AG04449 (cell line): ENCODE measurements at places on chromosomes 3 and 15.

- DNase-seq = no peak
Observed at GRCh38 chr15:84702961-84703482, 12.9 kb downstream of the SEC11A start.

GRCh38 chr3:121703973-121704372, 43.3 kb upstream of the HCLS1 start:
- no peak for DNase-seq

GRCh38 chr3:146024260-146024659, 136.7 kb downstream of the PLOD2 start:
- DNase-seq = no peak

DNA sequence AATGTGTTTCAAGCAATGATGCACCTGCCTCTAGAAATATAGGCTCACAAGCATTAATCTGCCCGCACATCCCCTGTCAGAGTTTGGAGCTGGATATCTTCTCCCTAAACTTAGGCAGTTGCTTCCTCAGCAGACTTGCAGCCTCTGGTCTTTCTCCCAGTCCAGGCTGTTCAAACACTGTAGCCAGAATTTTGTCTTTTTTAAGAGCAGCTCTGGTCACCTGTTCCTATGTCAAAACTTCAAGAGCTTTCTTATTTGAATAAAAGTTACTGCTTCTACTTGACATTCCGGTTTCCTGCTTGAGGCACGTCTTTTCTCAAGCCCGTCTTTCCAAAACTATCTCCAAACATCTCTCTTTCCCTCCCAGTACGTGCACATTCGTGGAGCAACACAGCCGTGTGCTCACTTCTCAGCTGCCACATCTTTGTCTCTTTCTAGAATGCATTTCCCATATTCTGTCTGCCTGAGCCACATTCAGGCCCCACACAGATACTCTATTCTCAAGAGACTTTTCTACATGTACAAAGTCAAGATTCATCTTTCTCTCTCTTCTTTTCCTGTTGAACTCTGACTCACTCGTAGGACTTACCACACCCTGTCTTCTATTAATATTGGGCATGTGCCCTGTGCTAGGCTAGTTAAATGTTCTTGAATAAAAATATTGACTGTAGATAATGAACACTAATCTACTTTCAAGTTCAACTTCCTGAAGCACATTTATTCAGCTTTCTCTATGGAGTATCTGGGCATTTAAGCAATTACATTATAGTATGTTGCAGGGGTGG, 307.7 kb upstream of the SOX2 start:
- no peak for DNase-seq

DNA sequence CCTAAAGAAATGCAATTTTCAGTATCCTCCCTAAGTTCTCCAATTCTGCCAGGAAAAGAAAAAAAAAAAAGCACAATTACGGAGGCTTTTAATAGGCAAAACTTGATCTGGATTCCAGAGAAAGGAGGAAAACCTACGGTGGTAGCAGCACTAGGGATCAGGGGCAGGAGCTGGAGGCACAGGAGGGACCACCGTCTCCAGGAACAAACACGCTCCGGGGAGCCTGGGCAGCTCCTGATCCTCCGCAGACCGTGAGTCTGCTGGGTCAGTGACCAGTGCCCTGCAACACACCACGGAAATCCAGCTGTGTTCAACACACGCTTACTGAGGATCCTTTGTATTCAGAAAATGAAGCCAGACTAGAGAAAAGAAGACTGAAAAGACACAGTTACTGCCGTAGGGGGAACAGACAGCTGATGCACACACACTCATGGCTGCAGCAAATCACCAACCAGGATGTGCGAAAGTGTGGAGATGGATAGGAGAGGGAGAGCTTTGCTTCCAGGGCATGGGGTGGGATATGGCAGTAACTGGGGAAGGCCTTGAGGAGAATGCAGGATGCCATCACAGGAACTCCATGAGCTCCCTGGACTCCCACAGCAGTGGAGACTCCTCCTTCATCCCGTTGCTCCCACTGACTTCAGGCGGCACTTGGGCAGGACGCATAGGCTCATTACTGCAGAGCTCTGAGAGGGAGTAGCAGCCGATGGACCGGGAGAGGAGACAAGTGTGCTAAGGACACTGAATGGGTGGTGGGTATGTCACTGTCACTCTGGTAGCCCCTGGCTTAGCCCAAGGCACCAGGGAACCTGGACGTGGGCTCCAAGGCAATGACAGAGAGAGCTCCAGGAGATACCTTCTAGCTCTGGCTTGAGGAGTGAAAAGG, 167.0 kb downstream of the ATP10A start:
- DNase-seq = no peak

DNA sequence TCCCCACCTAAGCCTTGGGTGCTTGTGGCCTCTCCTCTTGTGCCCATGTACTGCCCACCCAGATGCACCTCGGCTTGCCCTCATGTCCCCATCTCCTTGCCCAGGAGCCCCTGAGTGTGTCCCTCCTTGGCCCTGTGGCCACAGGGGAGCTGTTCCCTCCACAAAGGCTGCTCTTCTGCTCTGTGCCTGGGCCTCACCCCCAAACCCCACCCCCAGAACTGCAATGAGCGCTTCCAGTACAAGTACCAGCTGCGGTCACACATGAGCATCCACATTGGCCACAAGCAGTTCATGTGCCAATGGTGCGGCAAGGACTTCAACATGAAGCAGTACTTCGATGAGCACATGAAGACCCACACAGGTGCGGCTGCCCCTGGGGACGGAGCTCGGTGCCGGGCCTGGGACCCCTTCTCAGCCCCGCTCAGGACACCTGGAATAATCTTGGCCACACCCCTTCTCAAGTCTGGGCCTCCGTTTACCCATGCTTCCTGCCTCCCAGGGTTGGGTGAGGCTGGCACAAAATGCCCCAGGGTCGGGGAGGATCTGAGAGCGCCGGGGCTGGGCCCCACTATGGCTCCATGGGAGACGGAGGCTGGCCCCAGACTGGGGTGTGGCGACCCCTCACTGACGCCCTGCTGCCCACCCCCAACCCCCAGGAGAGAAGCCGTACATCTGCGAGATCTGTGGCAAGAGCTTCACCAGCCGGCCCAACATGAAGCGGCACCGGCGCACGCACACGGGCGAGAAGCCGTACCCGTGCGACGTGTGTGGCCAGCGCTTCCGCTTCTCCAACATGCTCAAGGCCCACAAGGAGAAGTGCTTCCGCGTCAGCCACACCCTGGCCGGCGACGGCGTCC, 10.3 kb downstream of the ZBTB47 start:
- no peak for DNase-seq

DNA sequence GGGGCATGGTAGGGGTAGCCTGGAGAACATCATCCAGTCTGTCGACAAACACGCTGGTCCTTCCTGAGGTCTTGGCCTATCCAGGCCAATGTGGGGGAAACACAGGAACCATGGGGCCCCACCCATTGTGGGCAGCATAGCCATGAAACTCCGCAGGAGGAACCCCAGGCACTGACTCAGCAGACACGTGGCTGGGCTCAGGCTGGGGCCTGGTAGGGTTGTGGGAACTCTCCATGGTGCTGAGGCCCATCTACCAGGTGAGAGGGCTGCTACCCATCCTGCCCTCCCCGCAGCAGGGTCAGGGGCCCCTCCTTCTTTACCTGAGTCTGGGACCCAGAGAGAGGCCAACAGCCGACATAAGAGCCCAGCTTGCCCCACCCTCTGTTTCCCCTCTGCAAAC, 22.6 kb upstream of the CACNA2D2 start:
- DNase-seq = no peak
